Right renal cortex interstitium (tissue), 3 donors: ENCODE measurements at places on chromosomes 16 and 17. TPM values are rescaled to one million over a fixed set of nuclear protein-coding genes. Genes with fewer than 3 reads are reported as not detected.

GRCh38 chr17:74742978-74743545 lies 5.4 kb upstream of the NHERF1 start:
- no peak for DNase-seq

GRCh38 chr16:8863594-8864424 lies 5.0 kb downstream of the CARHSP1 start:
- no peak for DNase-seq

DNA sequence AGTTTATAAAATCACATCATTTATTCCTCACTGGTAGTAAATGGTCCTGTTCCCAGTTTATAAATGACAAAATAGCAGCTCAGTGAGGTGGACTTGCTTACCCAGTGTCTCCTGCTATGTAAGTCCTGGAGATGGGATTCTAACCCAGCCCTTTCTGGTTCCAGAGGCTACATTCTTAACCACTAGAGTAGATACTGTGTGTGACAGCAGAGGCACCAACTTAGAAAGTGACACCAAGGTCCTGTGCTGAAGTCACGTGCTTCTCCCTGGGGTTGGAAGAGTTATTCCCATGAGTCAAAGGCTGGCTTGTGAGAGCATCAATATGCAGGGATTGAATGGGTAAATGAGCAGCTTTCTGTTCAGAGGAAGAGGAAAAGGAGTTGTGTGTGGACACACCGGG lies 167.3 kb upstream of the IRX3 start:
- DNase-seq = no peak

GRCh38 chr16:14041164-14041563 lies 30.0 kb upstream of the MRTFB start:
- DNase-seq = no peak

DNA sequence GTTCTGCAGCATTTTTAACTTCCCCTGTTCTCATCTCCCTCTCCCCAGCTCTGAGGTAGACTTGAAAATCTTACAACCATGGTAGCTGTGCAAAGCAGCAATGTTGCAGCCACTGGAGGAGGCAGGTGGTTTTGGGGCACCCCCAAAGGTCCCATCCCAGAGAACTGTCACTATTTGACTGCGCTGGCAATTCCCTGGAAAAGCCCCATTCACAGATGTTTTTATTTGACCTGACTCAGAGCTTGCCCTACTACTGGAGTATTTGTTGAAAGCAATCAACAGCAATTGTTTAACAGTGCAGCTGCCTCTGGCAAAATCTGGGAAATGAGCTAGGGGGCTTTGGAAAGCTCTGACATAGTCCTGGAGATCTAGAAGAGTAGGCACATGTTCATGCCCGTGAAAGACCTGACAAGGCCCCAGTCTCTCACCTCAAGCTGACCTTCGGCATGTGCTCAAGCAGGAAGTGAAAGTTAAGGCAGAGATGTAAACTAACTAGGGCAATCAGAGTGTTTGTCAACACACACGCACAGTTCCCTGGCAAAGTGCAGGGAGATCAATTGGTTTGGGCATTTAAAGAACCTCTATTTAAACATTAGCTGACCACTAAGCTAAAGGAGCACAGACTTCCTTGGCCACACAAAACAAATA lies 19.7 kb upstream of the PIK3R5 start:
- DNase-seq = no peak

DNA sequence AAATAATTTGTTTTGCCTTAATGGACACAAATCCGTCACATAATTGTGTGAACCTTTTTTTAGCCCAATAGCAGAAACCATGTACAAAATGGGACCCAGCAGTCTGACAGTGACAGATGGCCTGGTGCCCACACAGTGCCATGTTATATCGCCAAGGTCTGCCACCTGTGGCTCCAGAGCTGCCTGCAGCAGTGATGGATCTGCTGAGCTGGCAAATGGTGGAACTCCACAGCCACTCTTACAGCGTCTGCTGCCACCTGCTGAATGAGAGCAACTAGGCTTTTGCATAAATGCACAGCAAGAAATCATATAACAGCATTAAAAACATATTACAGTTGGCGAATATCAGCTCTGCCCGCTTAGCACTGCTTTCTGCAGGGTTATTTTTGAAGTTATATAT lies 59.4 kb downstream of the NUP93 start:
- peak; percentile 26 for DNase-seq

GRCh38 chr16:19223235-19224170 lies 55.5 kb downstream of the SYT17 start:
- DNase-seq = no peak

DNA sequence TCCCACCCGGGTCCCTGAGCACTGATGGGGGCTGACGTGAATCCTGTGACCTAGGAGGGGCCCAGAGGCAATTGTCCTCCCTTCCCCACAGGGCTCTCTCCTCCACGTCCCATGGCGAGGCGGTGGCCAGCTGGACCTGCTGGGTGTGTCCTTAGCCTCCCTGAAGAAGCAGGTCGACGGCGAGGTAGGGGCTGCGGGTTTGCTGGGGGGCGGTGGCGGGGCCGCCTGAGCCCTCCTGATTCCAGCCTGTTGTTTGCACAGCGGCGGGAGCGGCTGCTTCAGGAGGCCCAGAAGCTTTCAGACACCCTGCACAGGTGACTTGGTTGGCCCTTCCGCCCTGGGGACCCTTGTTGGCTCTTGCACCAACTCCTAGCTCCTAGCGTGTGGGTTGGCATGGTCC lies 1.7 kb downstream of the CHTF18 start:
- DNase-seq = no peak

- DNase-seq = no peak
Measured at GRCh38 chr17:50564916-50565315, 4.4 kb downstream of the CACNA1G start.

DNA sequence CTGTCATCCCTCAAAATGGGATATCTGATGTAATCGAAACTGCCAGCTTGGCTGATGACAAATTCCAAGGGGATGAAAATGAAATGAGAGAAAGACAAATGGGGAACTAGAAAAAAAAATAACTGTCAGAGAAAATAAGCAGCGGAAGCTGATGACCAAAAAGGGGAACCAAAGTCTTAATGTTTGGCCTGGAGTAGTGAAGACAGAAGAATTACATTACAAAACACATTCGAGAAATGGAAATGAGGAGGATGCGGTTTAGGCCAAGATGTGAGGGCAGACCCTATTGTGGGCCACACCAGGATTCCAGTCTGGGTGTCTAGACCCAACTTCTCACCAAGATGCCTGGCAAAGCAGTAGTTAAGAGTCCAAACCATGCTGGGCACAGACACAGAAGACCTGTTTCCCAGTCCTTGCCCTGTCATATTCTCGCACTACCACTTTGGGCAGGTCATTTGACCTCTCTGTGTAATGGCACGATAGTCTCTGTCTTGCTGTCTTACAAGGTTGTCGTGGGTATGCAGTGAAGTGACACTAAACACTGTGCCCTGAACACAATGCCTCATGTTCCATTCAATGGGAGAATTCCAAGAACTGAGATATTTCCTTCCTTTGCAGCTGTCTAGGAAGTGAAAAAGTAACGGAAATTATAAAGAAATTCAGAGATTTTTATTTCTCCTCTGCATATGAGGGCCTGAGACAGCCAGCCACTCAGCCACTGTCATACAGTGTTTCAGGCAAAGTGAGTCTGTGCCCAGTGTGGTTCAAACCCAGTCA lies 12.3 kb upstream of the CCL2 start:
- DNase-seq = no peak

DNA sequence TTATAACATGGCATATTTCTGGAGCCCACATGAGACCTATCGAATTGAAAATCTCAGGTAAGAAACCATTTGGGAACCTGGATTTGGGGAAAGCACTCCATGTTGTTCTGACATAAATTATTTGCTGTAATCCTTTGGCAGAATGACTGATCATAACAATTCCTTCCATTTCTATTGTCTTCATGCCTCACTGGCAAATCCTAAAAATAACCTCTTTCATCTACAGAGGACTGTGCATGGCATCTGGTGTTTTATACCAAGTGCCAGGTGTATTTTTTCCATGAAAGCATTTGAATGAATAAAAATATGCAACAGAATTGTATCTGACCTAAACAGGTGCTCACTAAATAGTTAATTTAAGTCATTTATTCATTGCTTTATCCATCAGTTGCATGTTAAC lies 33.7 kb upstream of the COQ7 start:
- no peak for DNase-seq

GRCh38 chr16:81837312-81837751 lies 58.2 kb downstream of the PLCG2 start:
- no peak for DNase-seq

GRCh38 chr17:82623707-82624106 lies 24.5 kb downstream of the WDR45B start:
- no peak for DNase-seq

- no peak for DNase-seq
Measured at GRCh38 chr17:12021623-12022140, 1.0 kb downstream of the MAP2K4 start.

DNA sequence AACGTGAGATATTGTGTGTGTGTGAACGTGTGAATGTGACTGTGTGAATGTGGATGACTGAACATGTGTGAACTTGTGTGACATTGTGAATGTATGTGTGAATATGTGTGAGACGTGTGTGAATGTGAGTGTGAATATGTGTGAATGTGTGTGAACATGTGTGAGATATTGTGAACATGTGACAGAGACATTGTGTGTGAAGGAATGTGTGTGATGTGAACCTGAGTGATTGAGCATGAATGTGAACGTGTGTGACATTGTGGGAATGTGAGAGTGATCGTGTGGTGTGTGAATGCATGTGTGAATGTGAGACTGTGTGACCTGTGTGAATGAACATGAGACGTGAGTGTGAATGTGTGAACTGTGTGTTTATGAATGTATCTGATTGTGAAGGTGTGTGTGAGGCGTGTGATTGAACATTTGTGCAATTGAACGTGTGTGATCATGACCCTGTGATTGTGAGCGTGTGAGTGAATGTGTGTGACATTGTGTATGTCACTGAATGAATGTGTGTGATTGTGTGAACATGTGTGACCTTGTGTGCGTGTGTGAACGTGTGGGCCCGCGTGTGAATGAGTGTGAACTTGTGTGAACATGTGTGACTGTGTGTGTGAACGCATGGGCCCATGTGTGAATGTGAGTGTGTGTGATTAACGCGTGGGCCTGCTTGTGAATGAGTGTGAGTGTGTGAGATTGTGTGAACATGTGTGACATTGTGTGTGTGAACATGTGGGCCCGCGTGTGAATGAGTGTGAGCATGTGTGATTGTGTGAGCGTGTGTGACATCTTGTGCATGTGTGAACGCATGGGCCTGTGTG lies 23.2 kb upstream of the GSE1 start:
- DNase-seq = no peak

DNA sequence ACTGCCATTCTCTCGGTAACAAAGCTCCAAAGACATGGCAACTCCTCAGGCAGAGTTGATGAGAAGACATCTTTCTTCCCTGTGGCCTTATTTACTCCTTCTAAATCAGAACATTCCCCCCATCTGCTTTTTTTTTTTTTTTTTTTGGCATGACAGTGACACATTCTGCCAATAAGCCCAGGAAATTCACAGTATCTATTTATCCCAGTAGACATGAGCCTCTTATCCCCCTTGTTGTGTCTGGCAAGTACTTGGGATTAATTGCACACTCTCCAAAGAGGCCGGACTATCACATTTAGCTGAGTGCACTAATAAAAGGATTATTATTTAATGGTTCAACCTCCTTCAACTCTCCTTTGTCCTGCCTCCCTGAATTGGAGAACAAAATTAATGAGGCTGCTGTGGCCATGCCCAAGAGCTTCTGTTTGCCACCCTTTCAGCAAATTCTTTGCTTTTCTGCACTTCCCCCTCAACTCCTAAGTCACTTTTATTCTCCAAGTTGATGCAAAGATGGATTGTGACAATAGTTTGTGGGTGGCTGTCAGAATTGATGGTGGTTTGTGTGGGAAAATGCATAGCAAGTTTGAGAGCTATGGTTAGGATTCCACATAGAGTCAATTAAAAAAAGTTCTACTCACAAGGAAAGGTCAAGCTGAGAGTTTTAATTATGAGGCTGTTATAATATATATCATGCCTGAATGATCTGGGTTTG lies 47.2 kb downstream of the GPR139 start:
- no peak for DNase-seq

DNA sequence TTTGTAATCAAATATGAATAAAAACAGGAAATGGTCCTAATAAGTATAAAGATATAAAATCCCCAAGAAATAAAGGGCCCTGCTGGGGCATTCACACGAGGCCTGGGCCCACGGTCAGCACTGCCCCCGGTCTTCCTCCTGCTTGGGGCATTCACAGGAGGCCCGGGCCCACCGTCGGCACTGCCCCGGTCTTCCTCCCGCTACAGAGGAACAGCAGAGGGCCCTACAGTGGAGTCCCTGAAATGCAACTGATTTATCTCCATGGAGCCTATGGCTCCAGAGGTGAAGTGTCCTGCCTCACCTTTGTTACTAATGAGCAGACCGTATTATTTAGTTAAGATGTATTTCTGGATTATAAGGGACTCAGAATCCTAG lies 46.5 kb downstream of the MAP1LC3B start:
- no peak for DNase-seq

DNA sequence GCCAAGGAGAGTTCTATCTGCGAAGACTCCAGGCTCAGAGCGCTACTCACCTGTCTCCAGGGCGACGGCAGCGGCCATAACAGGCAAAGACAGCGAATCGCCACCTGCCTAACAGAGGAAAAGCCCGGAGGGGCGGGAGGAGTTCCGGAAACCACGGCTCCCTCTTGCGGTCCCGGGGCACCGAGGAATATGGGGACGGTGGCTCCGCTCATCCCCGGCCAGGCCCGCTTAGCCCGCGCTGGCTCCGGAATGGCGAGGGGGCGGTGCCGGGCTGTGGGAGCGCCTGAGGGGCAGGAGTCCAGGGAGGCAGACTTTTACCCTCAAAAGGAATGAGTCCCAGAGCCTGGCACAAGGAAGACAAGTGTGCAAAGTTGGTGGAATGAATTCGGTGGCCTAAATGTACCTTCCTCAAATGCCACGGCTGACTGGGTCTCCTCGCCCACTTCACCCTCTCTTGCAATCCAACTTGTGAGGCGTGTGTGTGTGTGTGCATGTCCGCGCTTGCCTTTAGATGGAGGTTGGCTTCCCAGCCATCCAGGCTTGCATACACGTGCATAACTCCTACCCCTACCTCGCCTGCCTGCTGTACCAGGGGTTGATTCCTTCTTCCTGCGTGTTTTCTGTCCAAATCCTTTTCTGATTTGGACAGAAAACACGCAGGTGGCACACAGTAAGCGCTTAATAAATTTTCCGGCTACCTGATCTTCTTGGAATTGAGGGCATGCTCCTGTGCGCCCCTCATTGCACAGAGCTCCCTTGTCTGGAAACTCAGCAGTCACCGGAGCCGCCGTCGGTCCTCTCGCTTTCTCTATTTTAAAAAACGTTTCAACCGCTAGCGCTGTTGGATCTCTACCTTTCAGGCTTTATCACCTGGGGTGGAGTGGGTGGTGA lies 3.5 kb downstream of the C17orf100 start:
- DNase-seq = no peak

- DNase-seq = no peak
Measured at GRCh38 chr16:66925322-66925840, at the start of gene RRAD. TSS of gene RRAD (minus strand) at chr16:66925535. CDS start at chr16:66925179, 356 bp downstream.

The CDK3 gene
- polyA plus RNA-seq = 10.8 TPM

The PSME3 gene
- polyA plus RNA-seq = 109 TPM

The CSH1 gene
- 7.5 TPM for polyA plus RNA-seq

The GLTPD2 gene
- polyA plus RNA-seq = 5.4 TPM

The LRRC36 gene
- polyA plus RNA-seq = 4.6 TPM

The KRT25 gene
- 0.07 TPM for polyA plus RNA-seq

The GRIN2C gene
- polyA plus RNA-seq = 0.14 TPM

The GOSR2 gene
- 61.2 TPM for polyA plus RNA-seq

The GGT6 gene
- polyA plus RNA-seq = 7.1 TPM
